ENCODE measurements at places on chromosomes 2 and 18.

DNA sequence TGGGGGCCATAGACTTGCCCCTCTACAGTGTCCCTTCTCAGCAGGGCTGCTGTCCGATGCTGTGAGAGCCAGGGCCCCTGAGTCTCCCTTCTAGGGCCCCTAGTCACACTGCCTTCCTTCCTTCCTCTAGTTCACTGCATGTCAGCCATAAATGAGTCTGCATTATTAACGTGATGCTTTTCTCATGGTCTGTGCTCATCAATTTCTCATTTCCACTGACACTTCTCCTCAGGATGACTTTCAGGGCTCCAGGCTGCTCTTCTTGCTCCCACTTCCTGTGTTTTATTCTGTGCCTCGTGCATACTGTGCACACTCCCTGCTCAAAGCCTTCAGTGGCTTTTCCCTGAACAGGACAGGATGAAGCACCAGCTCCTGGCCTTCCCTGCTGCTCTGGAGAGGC is 146.5 kb downstream of the FAM210A start:
- DNase-seq: no peak

GRCh38 chr2:39696101-39696553 is 30.4 kb downstream of the TMEM178A start:
- DNase-seq: no peak

DNA sequence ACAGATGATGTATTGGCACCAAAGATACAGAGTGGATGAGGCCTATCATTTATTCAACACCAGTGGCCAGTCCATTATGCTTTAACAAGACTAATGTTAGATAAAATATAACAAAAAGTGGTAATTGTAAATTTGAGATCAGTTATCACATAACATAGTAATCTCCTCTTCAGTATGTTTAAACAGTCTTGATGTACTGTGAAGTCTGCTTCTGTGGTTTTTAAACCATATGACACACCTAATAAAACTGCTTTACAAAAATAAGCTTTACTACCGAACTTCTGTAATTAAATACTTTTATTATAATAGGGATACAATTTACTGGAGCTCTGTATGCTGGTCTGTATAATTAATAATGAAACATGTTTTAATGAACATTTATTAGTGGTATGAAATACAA is 2156.1 kb upstream of the CELF4 start:
- no peak for DNase-seq

- no peak for DNase-seq
Observed at GRCh38 chr2:46184794-46185583, 112.2 kb upstream of the EPAS1 start.

- DNase-seq: no peak
Observed at GRCh38 chr2:192373221-192373620, 178.5 kb upstream of the TMEFF2 start.

GRCh38 chr2:71457123-71457915 is 4.0 kb downstream of the DYSF start:
- no peak for DNase-seq

- no peak for DNase-seq
Observed at GRCh38 chr2:158810731-158811460, 15.8 kb downstream of the DAPL1 start.

GRCh38 chr2:156666130-156666785 is 230.1 kb downstream of the GPD2 start:
- no peak for DNase-seq

- no peak for DNase-seq
Observed at GRCh38 chr2:147739508-147739907, 105.3 kb upstream of the ACVR2A start.

GRCh38 chr18:36195427-36196122 is 8.3 kb downstream of the MOCOS start:
- DNase-seq: no peak

DNA sequence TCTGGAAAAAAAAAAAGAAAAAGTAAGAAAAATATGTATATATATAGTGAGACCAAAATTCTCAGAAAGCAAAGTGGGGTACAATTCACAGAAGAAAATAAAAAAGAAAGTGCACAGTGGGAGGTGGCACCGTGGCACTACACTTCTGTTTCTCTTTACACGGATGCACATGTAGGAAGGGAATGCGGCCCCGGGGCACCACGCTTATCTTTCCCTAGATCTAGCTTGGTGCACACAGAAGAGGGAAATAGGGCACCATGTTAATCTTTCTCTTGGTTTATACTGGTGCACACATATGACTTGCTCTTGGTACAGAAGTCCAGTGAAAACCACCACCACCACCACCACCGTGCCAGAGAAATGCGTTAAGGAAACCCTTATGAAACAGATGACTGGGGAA is 32.0 kb downstream of the EIPR1 start:
- no peak for DNase-seq

DNA sequence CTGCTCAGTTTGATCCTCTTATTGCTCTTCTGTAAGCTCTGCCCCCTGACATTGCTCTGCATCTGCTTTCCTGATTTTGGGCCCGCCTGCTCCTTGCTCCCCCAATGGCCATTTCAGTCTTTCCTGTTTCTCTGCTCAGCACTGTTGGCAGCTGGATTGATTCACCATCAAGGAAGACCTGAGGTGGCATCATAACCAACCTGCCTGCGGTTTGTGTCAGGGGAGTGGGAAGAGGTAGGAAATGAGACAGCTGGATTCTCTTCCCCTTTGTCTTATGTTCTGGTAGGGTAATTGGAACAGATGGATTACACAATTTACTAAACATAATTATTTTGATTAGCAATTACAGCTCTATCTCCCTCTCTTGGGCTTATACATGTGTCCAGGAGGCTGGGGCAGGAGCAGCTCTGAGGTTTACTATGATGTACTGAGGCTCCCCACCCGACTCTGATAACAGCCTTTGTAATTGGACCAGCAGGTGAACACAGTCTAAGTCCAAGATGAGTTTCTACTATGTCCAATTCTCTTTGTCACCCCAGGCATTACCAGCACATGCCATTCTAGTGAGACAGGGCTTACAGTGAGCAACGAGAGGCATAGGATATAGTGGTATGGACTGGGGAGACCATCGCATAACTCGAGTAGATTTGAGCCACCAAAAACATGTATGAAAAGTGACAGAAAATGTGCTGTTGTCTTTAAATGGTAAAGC is 151.8 kb upstream of the MMADHC start:
- no peak for DNase-seq
